ENCODE measurements at places on chromosomes 2 and 18.

GRCh38 chr2:85468704-85469349, 50.3 kb downstream of the SH2D6 start:
- no peak for DNase-seq

GRCh38 chr2:43218702-43219382, 7.6 kb downstream of the ZFP36L2 start:
- no peak for DNase-seq

GRCh38 chr18:39414009-39414700, 1848.6 kb upstream of the CELF4 start:
- DNase-seq, result no peak

- no peak for DNase-seq
Observed at GRCh38 chr2:168076731-168077130, 170.7 kb downstream of the STK39 start.

DNA sequence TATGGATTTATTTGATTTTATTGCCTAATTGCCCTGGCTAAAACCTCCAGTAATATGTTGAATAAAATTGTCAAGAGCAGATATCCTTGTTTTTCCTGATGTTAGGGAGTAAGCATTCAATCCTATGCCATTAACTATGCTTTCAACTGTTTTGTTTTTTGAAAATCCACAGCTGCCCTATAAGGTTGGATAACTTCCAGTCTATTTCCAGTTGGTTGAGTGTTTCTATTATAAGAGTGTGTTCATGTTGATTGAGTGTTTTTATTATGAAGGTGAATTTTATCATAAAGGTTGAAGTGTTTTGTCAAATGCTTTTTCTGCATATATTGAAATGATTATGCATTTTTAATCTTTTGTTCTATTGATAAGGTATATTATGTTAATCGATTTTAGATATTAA, 149.9 kb upstream of the SCN7A start:
- no peak for DNase-seq

DNA sequence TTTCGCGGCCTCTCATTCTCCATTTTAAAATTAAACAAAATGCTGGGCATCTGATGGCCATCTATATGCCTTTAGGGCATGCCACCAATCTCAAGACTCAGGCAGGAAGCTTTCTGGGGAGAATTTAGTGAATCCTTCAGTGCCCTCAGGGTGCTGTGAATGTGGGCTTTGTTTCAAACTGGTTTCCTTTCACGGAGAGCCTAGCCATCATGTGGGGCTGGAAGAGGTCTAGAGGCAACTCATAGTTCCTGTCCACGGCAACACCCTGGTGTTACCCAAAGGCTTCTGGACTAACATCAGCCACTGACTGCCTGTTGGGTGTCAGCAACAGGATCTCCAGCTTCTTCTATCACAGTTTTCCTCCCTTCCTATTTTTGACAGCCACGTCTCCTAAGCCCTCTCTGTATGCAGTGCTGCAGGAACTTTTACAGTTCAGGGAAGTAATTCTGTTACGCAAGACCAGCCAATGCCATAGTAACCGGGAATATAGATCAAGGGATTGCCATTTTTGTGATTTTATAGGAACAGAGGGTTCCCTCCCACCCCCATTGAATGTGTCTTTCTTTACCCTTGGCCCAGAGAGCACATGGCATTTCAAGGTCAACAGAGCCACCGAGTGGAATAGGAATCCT, 7.9 kb upstream of the WDR33 start:
- DNase-seq, result no peak

DNA sequence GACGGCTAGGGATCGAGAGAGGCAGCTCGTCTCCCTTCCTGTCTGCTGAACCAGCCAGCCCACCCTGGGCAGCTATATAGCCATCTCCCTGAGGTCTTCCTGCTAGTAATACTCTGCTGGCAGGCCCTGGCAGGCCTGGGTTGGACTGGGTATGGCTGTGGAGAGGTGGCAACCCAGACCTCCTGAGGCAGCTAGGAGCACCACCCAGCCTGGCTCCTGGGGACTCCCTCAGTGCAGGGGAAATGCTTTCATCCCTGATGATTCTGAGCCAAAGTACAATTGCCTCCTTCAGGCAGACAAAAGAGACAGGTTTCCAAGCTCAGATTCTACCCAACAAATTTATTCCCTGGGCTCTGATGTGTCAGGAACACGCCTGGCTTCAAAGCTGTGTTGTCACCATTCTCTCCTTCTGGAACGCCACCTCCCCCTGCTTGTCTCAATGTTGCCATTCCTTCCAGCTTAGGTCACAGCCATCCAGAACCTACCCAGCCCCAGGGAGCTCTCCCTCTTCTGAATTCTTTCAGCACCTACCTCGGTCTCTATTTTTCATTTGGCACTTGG, 4.7 kb upstream of the DNAJB2 start:
- DNase-seq, result no peak

GRCh38 chr2:57892920-57893319, 153.7 kb upstream of the VRK2 start:
- DNase-seq, result no peak

DNA sequence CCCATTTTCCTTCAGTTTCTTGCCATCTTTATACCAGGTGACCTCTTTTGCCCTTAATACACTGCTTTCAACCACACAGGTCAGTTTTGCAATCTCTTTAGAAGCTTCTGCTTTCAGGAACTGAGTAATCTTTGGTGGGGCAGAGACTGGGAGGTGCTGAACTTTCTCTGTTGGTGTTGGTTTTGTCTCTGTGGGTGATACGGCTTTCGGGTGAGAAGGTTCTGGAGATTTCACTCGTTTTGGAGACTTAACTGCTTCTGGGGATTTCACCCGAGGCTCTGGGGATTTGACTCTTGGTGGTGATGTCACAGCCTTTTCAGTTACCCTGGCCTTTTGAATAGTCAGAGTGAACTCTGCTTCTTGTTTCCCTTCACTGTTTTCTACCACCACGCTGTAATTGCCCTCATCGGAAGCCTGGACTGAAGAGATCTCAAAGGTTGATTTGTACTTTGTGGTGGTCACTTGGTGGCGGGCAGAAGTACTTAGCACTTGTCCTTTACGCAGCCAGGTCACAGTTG, 50.4 kb downstream of the PLEKHA3 start:
- DNase-seq, result no peak

GRCh38 chr18:9209279-9209678, 72.7 kb downstream of the ANKRD12 start:
- DNase-seq, result no peak

- DNase-seq, result no peak
Observed at GRCh38 chr2:69026026-69026425, 13.0 kb downstream of the ANTXR1 start.

DNA sequence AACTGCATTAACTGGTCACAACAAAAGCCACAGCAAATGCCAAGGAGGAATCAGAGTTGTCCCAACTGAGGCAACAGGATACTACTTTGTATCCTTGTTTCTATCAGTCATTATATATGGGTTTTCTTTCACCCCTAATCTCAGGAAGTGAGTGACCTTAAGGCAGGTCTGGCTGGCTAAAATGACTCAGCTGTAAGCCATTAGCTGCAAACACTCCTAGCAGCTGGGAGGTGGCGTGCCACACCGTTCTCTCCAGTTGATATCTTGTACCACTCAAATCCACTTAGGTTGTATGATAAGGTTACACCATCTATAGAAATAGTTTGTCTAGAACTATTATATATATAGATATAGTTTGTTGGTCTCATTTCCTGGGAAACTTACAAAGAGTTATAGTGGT, 171.1 kb upstream of the MC4R start:
- no peak for DNase-seq

GRCh38 chr2:109604597-109604996, 9.2 kb downstream of the SEPTIN10 start:
- DNase-seq, result no peak

DNA sequence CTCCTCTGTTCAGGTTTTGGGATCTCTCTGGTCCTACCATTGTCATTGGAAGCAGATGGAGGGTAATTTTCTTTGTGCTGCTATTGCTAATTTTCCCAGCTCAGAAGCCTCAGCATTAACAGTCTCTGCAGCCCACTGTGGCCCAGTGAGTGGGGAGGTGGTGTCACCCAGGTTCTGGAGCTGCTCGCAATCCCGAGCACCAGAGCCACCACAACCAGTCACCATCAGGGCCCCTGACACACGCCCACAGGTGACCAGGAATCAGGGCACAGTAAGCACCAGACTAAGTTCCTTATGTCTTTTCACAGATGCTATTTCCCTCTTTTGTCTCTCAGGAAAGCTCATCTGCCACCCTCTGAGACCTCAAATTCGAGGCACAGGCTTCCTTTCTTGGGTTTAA, 87.9 kb downstream of the SEPTIN10 start:
- no peak for DNase-seq

GRCh38 chr18:22964722-22965121, 31.6 kb downstream of the RBBP8 start:
- no peak for DNase-seq

DNA sequence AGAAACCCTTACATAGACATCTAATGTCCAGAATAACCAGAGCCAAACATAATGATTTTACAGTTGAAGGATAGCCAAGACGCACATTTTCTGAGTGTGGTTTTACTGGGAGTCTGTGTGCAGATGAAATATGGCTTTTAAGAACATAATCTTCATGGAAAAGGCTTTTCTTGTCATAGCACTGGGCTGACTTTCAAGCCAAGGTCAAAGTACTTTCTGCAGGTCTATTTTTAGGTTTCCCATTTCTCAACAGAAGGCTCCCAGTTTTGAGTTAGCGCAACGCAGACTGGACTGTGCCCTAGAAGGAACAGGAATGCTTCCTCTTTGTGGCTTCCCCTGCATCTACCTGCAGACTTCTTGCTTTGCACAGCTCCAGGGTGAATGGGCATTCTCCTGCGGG, 92.3 kb upstream of the UPP2 start:
- DNase-seq, result no peak

DNA sequence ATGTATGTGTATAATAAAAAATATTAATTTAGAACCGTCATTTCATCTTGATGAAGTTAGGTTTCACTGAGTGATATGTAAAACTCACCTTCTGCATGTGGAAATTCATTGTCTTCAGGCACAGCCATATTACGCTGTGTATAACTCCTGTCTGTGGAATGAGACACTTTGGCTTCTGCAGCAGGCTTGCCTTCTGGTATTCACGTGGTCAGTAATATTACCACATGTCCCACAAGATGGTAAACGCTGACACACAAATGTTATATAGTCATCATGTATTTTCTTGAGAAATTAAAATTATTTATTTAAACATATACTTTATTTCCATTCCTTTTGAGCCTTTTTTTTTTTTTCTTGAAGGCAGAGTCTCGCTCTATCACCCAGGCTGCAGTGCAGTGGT, 25.1 kb upstream of the AAK1 start:
- DNase-seq, result no peak

DNA sequence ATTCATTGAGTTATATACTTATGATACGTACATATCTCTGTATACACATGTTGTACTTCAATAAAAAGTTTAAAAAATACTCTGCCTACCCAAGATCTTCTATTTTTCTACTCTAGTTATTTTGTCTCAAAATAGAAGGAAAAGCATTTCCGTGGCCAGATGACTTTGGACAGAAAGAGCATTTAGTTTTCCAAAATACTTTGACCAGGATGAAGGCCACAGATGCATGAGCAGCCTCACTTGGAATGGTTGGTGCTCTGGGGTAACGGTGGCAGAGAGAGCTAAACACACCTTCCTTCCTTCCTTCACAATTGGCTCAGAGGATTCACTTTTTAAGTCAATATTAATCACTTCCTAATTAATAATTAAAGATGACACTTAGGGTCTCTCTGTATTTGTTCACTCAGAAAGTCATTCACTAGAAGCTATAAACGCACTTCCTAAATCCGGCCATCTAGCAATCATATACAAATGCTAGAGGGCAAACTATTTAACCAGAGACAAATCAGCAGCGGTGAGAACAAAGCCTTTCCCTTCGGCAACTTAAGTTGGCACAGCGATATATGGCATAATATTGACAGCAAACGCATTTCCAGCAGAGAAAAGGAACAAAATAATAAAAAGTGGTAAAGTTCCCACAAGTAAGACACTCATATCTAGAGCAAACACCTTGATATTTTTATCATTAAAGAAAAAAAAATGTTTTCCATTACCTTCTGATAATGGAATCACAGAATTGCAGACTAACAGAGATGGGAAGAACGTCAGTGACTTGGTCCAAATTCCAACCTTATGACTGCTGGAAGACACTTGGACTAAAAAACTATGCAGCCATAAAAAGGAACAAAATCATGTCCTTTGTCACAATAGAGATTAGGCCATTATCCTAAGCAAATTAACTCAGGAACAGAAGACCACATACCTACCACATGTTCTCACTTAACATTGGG, 55.9 kb upstream of the NARS1 start:
- no peak for DNase-seq

GRCh38 chr2:74000666-74001065, 16.0 kb downstream of the TET3 start:
- DNase-seq, result no peak

- DNase-seq, result no peak
Observed at GRCh38 chr2:218400930-218401881, 1.5 kb downstream of the CTDSP1 start.

- no peak for DNase-seq
Observed at GRCh38 chr2:2744107-2744506, 413.0 kb upstream of the MYT1L start.
